ENCODE measurements at places on chromosomes 12 and 14.

- no peak for DNase-seq
Observed at GRCh38 chr12:4346931-4347330, 25.9 kb downstream of the TIGAR start.

DNA sequence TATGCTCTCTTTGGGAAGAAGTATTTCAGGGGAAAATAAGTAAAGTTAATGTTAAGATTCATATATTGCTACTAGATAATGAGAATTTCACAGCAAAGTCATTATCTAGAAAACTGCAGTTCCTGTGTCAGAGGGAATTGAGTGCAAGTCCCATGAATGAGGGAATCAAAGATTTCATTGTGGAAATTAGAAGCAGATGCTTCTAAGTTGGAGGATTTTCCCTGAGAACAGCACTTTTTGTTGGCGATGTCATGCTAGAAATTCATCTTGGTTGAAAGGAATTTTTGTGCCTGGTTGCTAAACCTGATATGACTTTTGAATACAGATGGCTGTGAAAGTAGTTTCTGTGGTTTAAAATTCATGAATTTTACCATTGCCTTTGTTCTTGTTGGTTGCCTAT, 25.6 kb downstream of the FRMD6 start:
- no peak for DNase-seq

- DNase-seq: no peak
Observed at GRCh38 chr14:50647753-50648152, 20.4 kb downstream of the SAV1 start.

DNA sequence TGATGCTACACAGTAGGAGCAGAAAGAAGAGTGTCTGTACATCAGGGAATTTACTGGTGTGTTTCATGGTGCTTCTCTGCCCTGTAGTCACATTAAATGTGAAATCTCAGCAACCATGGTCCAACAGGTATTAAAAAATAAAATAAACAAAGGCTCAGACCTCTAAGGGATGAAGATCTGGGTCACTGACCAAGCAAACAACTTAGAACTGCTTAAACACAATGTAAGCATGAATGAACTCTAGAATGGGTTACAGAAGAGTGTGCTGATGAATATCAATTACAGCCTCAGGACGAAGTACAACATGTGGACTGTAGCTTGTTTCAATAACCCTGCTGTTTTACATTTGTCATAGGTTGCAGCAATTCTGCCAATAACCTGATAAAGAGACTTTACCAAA, 47.4 kb downstream of the SLC35F4 start:
- DNase-seq: no peak

DNA sequence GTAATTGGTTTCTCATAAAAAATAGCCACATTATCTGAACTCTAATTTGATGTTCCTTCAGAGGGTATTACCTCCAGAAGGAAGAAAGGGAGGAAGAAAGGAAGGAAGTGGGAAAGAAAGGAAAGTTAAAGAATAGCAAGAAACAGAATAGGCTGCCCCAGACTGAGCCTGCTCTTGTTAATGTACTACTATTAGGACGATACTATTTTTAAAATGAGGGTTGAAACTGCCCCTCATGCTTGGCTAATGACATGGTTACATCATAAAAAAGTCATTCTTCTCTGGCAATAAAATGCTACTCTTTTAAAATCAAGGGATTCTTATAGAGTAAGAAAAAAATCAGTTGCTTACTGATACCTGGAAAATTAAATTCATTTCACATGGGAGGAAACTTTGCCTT, 253.0 kb downstream of the KTN1 start:
- DNase-seq: no peak

- no peak for DNase-seq
Observed at GRCh38 chr14:61752626-61753025, 9.6 kb upstream of the SNAPC1 start.

GRCh38 chr12:48489012-48489411, 6.7 kb downstream of the C12orf54 start:
- DNase-seq: no peak

DNA sequence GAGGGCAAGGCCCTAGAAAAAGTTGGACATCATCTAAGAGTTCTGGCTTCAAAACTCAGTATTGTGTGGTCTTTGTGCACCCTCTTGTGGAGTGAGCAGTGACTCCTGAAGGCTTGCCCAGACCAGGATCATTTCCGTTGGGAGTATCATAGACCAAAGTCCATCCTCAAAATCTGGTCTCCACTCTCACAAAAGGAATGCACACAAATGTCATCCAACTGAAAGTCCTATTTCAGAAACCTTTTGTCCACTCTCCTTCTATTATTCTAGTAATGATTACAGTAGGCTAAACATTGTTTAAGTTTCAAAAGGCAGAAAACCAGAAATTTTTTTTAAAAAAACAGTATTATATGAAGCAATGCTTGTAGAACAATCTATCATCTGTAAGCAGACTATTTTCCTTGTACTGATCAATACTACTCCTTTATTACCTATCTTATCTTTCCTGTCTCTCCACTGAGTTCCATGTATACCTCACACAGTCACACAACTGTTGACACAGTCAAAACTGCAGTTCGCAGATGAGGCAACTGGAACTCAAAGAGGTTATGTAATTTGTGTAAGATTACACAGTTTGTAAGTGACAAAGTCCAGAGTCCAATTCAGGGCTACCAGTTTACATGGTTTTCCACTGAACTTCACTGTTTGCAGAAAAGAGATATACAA, 41.4 kb downstream of the COX16 start:
- no peak for DNase-seq

Measured in stimulated activated CD8-positive, alpha-beta memory T cell treated with anti-CD3 and anti-CD28 coated beads, Interleukin-2, amount 100 ng/mL, for 1 hour (primary cell).